ENCODE measurements at places on chromosomes 4 and X.

GRCh38 chr4:183831026-183831446 is 74.1 kb upstream of the STOX2 start:
- DNase-seq: no peak

DNA sequence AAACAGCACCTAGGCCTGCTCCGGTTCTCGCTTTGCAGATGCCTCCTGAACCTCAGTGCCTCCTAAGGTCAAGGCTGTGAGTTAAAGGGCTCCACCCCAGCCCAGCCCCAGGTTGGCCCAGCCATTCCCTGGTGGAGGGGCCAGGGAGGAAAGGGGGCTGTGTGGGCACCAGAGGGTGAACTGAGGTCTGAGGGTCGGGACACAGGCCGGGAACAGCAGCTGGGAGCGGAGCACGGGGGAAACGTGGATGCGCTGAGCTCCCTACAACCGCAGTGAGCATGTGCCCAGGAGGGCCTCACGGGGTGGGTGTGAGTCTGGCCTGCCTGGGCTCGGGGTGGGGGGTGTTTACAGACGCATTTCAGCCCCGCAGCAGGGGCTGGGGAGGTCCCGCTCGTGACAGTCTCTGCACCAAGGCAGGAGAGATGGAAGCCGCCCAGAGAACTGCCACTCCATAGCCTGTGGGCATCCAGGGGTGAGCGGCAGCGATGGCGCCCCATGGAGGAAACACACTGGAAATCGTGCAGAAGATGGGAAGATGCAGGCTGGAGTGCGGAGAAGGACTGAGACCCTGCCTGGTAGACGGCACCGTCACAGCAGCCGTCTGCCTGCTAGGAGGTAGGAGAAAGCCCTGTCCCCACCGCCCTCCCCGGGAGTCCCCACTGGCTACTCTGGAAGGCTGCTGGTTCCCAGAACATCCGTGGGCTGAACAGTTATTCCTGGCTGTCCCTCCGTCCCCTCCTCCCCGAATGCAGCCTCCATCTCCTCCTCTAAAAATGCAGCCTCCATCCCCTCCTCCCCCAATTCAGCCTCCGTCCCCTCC is 9.9 kb upstream of the SLC25A6 start:
- DNase-seq: no peak

- DNase-seq: peak; percentile 95
These were observed 62.2 kb downstream of the STOX2 start for GRCh38 chr4:183967266-183967665.

GRCh38 chrX:131704136-131704695 is 160.3 kb downstream of the OR13H1 start:
- DNase-seq: no peak

DNA sequence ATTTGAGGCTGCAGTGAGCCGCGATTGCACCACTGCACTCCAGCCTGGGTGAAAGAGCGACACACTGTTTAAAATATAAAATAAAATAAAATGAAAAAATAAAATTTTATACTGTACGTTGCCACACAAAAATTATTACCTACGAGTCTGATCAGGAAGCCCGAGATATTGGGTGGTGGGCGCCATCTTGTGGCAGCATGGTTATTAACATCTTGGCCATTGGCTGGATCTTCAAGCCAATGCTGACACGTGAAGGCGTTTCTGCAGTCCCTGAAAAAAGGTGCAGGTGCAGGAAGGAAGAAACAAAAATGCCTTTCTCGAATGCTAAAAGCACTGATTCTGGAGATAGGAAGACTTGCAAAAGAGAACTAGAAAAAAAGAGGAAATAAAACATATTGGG is 4.9 kb upstream of the TLR8 start:
- DNase-seq: peak; percentile 20

GRCh38 chr4:75025431-75025830 is 92.5 kb downstream of the PARM1 start:
- no peak for DNase-seq
